ENCODE measurements at places on chromosomes 16 and 17. TPM values are rescaled to one million over a fixed set of nuclear protein-coding genes. Genes with fewer than 3 reads are reported as not detected.

DNA sequence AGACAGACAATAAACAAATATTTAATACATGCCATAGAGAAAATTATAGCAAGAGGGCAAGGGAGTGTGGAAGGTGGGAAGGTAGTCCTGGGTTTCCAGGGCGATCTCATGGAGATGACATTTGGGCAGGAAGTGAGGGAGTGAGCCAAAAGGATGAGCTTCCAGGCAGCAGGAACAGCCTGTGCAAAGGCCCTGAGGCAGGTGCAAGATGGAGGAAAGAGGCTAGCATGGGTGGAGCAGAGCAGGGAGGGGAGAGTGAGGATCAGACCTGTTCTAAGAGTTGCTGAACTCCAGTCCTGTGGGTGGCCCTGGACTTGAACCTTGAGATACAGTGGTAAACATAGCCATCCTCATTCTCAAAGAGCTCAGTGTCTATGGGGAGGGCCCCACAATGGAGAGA is 94.7 kb downstream of the MGAT5B start:
- no peak for DNase-seq

DNA sequence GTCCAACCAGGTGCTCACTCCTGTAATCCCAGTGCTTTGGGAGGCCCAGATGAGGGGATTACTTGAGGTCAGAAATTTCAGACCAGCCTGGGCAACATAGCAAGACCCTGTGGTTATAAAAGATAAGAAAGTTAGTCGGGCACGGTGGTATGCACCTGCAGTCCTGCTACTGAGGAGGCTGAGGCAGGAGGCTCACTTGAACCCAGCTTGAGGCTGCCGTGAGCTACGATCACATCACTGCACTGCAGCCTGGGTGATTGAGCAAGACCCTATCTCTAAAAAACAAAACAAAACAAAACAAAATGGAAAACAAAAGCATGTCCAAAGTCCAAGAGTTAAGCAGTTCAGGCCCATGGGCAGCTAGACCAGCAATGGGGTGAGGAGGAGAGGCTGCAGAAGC is 143.2 kb downstream of the IRX5 start:
- no peak for DNase-seq

GRCh38 chr16:79601931-79602627 is 1.5 kb upstream of the MAF start:
- DNase-seq = peak; percentile 38

DNA sequence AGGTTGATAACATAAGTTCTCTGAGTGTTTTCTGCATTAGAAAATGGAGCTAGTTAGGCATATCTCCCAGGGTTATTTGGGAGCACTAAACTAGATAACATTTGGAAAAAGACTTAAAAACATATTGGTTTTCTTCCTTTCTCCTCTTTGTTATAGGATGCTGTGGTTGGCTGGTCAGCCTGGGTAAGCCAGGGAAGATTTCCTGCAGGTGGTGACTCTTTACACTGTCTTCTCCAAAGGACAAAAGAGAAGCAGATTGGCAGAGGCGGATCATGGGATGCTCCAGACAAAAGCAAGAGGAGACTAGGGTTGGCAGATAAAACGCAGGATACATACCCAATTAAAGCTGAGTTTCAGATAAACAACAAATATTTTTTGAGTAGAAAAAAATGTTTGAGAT is 6.2 kb upstream of the CRYBA1 start:
- peak; percentile 34 for DNase-seq

- no peak for DNase-seq
These were observed 236.7 kb upstream of the GOT2 start for GRCh38 chr16:58970775-58971174.

DNA sequence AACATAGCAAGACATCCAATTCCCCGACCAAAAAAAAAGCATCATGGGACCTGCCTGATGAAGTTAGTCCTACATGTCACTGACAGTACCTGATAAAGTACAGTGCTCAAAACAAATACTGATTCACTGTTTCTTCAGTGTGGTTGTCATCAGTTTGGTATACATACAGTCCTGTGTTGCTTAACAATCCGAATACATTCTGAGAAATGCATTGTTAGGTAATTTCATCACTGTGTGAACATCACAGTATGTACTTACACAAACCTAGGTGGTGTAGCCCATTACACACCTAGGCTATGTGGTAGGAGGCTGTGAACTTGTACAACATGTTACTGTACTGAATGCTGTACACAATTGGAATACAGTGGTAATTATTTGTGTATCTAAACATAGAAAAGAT is 19.0 kb upstream of the FA2H start:
- DNase-seq = no peak

DNA sequence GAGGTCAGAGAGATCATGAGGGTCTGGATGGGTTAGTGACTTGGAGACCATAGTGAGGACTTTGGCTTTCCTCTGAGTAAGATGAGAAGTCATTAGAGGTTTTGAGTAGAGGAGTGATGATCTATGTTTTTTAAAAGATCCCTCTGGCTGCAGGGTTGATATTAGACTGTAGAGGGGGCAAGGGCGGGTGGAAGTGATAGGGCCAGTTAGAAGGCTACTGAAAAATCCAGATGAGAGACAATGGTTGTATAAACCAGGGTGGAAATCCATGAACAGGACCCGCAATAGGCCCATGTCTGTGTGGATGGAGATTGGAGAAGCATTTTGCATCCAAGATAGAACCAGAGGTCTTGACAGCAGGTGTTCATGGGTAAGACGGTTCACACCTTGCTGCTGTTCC is 9.8 kb downstream of the ITGAL start:
- no peak for DNase-seq

- no peak for DNase-seq
These were observed 1114.2 kb upstream of the GOT2 start for GRCh38 chr16:59848296-59848695.

DNA sequence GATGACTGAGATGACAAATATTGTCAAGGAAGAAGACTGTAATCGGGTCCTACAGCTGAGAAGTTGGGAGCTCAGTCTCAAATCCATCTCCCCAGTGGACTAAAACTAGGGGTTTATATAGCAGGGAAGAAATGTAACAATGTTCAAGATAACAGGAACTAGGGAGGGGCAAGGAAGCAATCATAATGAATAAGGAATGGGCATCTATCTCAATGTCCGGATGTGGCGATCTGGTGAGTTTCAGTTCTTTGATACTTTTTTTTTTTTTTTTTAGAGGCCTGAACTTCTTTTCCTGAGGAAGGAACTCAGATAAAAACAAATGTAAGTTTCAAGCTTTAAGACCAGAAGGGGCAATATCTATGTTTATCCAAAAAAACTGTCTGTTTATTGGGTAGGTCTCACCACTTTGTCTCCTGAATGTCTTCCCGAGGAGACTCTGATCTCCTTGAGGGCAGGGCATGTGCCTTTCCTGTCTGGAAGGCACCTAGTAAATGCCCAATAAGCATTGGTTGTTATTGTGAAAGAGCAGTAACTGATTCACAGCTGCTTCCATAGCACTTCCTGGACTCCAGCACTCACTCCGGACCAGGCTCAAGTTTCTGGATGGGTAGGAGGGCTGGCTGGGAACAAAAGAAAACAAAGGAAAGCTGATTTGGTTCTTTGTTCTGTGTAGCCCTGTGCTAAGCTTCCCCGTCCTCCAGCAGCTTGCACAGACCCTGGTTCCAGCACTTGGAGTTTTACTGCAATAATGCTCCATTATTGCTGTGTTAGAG is 51.9 kb downstream of the MEOX1 start:
- DNase-seq = peak; percentile 26

- no peak for DNase-seq
These were observed 17.5 kb downstream of the EPN2 start for GRCh38 chr17:19254651-19255050.

DNA sequence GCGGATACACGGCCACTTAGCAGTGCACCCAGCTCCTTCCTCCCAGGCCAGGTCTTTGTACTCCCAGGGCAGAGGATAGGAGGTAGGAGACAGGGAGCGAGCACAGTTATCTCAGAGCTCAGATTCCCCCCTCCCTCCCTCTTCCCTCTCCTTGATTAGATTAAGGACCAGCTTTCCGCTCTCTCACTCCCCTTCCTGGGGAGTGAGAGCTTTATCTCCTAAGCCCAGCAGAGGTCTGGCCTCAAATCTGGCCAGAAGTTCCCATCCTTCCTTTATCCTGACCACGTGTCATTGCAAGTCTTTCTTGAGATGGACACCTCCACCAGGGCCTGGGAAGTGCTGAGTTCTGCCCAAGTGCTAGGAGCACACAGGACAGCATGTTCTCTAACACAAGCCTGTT is 5.1 kb downstream of the ARL4D start:
- no peak for DNase-seq

DNA sequence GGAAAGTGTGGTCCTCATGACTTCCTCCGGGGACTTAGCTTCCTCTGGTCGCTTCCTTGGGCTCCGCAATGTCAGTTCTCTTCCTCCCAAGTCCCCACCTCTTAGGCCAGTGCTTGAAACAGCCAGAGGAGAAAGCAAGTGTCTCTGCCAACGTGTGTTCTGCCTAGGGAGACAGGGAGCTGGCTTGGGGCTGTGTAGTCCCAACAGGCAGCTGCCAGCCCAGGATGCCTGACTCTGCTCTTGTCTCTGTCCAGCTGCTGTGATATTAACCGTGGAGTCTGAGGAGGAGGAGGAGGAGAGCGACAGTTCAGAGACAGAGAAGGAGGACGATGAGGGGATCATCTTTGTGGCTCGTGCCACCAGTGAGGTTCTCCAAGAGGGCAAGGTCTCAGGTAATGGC is 13.5 kb upstream of the PLEKHG4 start:
- DNase-seq = no peak

DNA sequence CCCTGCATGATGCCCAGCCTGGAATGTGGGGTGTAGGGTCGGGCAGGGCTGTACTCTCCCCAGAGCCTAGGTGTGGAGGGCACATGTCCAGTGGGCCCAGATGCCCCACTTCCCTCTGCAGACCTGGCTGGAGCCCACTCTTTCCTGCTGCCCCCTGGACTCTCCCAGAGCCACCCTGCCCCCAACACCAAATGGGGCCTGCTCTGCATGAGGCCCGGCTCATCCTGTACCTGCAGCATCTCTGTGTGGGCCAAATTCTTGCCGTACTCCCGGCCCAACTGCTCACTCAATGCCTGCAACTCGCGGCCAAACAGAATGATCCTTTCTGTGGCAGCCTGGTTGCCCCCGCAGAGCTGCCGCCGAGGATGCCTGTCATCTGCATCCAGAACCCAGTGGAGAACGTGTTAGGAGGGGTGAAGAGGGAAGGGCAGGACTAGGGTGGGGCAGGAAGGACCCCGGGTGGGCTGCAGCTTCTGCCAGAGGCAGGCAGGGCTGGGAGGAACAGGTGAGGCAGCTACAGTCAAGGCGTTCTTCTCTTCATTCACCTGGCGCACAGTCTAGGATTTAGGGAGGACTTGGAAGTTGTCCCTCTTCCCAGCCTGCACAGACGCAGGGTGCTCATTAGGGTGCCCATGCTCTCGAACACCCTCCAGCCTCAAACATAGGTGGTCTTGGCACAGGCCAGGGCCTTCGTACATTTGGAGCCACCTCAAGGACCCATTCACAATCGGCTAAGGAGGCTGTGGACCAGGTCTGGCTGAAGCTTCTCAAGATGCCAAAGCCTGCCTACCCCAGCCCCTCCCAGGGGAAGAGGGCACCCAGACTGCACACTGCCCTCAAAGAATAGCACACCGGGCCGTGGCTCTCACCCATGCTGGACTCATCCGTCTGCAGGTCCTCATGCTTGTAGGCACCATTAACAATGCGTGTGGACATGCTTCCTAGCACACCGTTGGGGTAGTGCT is 8.7 kb upstream of the GFOD2 start:
- no peak for DNase-seq

DNA sequence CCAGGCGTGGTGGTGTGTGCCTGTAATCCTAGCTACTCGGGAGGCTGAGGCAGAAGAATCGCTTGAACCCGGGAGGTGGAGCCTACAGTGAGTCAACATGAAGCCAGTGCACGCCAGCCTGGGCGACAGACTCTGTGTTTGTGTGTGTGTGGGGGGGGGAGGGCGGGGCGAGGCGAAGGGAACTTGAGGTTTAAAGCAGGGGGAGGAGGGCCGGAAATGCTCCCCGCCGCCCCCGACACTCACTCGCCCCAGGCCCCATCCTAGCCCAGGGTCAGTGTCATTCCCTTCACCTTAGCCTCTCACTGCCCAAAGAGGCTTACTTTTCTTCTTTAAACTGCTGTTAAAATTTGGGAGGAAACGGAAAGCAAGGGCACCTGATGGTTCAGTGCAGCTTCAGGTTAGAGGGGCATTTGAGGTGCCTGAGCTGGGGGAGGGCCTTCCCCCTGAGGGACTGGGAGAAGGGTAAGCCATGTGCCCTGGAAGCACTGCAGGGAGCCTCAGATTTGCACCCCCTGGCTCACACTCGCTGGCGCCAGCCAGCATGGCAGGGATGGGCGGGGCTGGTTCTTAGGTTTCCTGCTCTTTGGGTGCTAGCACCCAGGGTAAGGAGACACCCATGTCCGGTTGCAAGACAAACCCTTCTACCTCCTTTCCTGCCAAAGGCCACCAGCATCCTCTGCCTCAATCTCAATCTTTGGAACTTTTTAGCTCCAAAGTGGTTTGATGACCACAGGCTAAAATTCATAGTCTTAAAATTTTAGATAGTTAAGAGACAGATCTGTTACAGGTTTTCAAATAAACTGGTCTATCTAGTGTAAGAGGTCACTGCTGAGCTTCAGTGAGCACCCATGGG is 2.2 kb upstream of the LIMD2 start:
- no peak for DNase-seq

- peak; percentile 50 for DNase-seq
These were observed 3.9 kb downstream of the ABCC3 start for GRCh38 chr17:50638606-50638965.

DNA sequence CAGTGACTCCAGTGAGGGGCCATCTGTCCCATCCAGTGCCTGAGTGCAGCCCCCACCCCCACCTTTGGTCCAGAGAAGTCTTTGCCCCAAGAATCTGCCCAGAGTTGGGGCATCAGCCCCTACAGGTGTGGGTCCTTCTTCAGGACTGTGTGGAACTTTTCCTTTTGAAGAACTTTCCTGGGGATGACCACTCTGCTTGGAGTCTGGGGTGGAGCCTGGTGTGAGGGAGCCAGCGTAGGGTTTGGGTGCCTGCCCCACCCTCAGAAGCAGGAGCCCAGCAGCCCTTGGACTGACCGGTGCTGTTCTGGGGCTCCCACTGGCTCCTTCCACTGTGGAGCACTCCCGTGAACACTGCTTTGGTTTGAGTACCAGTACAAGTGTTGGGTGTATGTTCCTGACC is 19.3 kb downstream of the MPRIP start:
- DNase-seq = no peak

DNA sequence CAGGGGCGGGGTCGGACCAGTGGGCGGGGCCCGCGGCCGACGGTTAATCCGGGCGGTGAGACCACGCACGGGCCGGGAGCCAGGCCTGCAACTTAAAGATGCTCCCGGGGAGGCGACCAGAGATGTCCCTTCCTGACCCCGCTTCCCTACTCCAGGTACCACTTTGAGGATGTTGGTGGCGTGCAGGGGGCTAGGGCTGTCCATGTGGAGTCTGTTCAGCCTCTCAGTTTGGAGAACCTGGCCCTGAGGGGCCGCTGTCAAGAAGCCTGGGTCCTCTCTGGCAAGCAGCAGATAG is 580 bp downstream of the RANGRF start:
- DNase-seq = no peak

CA7 gene
- polyA plus RNA-seq = not detected

ATP2C2 gene
- not detected for polyA plus RNA-seq

C17orf50 gene
- polyA plus RNA-seq = not detected

GALR2 gene
- polyA plus RNA-seq = 0.10 TPM

FSCN2 gene
- 1.1 TPM for polyA plus RNA-seq

MRTFB gene
- polyA plus RNA-seq = 5.6 TPM

RAB26 gene
- 4.5 TPM for polyA plus RNA-seq

IFT20 gene
- polyA plus RNA-seq = 40.0 TPM

NPIPB9 gene
- 0.11 TPM for polyA plus RNA-seq

KRT39 gene
- 0.15 TPM for polyA plus RNA-seq

CBX2 gene
- polyA plus RNA-seq = 4.0 TPM

Data from IMR-90 (cell line).